ENCODE measurements at places on chromosomes 11 and 22.
A peak's percentile ranks its signal among the peaks of the same experiment; 100 is the strongest.

- DNase-seq, result peak; percentile 55
These were observed 405 bp downstream of the SFI1 start for GRCh38 chr22:31496735-31497146.

DNA sequence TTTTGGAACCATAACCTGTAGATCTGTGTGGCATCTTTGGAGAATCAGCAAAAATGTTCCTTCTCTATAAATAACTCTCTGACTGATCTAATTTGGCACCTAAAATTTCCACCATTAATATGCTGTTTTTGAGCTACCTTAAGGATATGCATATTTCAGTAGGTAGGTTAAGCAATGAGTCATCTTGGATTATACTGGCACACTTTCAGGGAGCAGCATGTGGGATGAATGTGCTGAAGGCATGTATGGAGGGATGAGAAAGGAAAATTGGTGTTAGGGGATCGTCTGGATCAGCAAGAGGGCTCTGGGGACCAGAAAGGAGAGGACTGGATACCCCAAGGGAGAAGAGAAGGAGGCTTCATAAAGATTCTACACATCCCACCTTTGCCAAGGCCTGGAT, 44.6 kb upstream of the ELF5 start:
- DNase-seq, result no peak

GRCh38 chr22:42962295-42963230, 52.4 kb downstream of the PACSIN2 start:
- no peak for DNase-seq

DNA sequence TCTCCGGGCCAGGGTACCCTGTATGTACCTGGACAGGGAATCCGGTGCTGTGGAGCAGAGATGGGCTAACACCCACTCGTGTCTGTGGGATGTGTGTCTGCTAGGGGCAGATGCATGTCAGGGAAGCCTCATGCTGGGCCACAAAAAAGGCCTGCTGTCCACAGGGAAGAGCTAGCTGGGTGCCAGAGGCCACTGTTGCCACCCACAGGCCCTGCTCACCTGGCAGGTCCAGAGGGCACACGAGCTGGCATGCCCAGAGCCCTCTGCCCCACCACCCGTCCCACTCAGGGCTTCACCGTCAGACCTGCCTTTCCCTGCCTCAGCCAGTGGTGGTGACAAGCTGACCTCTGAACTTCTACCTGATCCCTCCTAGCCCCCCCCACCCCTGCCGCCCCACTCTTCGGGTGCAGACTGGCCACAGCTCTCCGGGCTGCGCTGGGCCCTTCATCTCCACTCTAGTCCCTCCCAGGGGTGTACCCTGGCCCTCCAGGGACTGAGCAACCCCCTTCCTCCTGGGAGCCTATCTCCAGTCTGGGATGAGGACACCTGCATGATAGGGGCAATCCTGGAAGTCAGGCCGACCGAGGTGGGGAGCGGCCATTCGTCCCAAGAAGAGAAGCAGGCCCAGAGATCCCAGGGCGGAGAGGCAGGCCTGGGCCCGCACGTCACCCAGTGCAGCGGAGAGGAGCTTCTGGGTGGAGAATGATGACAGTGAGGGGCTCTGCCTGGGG, 1.4 kb downstream of the SLC25A22 start:
- DNase-seq, result no peak

GRCh38 chr11:118286545-118286944, 18.0 kb upstream of the CD3E start:
- DNase-seq, result no peak

GRCh38 chr22:45169591-45170466, 6.1 kb downstream of the NUP50 start:
- no peak for DNase-seq

GRCh38 chr11:122270535-122270934, 154.5 kb upstream of the BLID start:
- DNase-seq, result no peak

GRCh38 chr11:30919389-30920152, 333.4 kb upstream of the MPPED2 start:
- no peak for DNase-seq

- DNase-seq, result no peak
These were observed 1041.3 kb downstream of the OPCML start for GRCh38 chr11:132490978-132491377.

- DNase-seq, result no peak
These were observed 115.2 kb downstream of the DDX10 start for GRCh38 chr11:108780119-108780518.

All from KG1 (cell line).